Ascending aorta (tissue), 2 donors: ENCODE measurements at places on chromosomes 1 and 21.

GRCh38 chr1:156390469-156391365 lies 21.7 kb downstream of the RHBG start:
- H3K36me3 ChIP-seq = no peaks in the 10 kb centered on the region
- DNase-seq = no peak
- H3K4me1 ChIP-seq = no peaks in the 10 kb centered on the region

DNA sequence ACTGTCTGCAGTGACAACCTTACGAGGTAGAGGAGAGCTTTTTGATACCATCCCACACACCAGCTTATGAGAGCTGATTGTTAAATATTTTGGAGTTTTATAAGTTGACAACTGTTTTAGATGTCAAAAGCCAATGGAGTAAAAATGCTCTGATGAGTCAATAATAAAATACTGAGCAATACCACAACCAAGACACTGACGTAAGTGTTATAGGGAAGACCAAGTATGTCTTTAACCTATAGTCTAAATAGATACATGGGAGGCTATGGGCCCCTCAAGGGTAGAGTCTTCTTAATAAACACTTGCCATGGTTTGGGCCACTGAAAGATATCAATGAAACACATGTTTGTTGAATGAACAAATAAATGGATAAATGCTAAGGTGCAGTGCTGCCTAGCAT lies 49.2 kb downstream of the DUSP10 start:
- no peaks in the 10 kb centered on the region for H3K4me1 ChIP-seq
- H3K27me3 ChIP-seq = no peaks in the 10 kb centered on the region
- DNase-seq = no peak
- H3K27ac ChIP-seq = no peak overlapping the region

DNA sequence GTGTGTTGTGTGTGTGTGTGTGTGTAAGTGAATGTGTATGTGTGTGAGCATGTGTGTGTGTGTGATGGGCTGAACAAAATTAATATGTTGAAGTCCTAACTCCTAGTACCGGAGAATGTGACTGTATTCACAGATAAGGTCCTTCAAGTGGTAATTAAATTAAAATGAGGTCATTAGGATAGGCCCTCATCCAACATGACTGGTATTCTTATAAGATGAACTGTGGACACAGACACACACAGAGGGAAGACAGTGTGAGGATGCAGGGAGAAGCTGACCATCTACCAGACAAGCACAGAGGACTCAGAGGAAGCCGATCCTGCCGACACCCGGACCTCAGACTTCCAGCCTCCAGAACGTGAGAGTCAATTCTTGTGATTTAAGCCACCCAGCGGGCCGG lies 91.2 kb upstream of the PGBD5 start:
- H3K4me1 ChIP-seq = no peaks in the 10 kb centered on the region
- DNase-seq = no peak
- no peaks in the 10 kb centered on the region for H3K36me3 ChIP-seq
- no peak overlapping the region for H3K27ac ChIP-seq

- H3K4me1 ChIP-seq = no peaks in the 10 kb centered on the region
- H3K27me3 ChIP-seq = no peaks in the 10 kb centered on the region
- no peaks in the 10 kb centered on the region for H3K36me3 ChIP-seq
- no peak overlapping the region for H3K27ac ChIP-seq
These were observed 148.4 kb downstream of the COP1 start for GRCh38 chr1:176058686-176059085.

DNA sequence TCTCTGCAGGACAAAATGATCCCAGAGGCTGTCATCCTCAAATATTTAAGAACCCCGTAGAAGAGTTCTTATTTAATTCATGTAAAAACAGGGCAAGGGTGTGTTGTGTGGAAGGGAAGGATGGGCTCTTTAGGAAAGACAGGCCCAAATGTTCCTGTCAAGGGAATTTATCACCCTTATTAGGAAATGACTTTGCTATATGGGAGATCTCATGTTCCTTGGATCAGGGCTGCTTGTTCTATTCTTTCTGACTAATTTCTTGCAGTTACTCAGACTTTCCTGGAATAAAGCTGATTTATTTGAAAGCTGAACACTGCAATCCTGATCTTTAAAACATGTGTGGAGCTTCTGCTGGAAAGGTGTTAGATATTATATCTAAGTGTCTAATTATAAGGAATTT lies 72.8 kb downstream of the SELENOF start:
- H3K27ac ChIP-seq = no peak overlapping the region
- no peaks in the 10 kb centered on the region for H3K36me3 ChIP-seq
- no peaks in the 10 kb centered on the region for H3K4me1 ChIP-seq
- DNase-seq = no peak
- no peak overlapping the region for H3K4me3 ChIP-seq
- no peaks in the 10 kb centered on the region for H3K27me3 ChIP-seq

- no peaks in the 10 kb centered on the region for H3K36me3 ChIP-seq
- H3K4me3 ChIP-seq = no peak overlapping the region
- no peaks in the 10 kb centered on the region for H3K27me3 ChIP-seq
- no peaks in the 10 kb centered on the region for H3K4me1 ChIP-seq
These were observed 174.8 kb upstream of the CHODL start for GRCh38 chr21:18069875-18070274.

DNA sequence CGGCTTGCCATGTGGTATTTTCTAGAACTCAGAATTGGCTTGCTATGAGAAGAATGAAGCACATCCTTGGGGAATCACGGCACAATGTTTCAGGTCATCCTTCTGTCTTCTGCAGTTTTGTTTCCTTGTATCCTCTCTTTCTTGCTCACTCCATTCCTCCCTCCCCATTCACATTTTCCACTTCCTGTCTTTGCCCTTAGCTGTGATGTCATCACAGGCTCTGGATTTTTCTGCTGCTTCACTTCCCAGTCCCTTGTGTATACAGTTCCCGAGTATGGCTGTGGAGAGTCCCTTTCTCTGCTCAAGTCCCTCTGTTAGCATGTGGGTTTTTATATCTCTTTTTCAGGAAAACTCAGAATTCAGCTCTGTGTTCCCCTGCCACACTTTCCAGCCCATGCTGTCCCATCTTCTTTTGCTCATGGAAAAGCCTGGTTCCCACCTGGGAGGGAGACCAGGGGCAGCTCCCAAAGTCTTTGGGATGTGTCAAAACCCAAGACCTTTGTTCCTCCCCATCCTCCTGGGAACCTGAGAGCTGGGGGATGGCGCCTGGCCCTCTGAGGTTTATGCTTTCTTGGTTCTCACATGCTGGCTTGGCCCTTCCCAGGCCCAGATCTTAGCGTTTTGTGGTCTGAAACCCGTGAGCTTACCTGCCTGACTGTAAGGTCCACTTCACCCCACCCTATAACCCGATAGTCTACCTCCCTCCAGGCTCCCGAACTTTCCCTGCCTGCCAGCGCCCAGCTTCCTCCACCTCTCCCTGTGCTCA lies 4.8 kb upstream of the RGS16 start:
- no peak overlapping the region for H3K4me3 ChIP-seq
- DNase-seq = no peak
- no peak overlapping the region for H3K27ac ChIP-seq
- H3K36me3 ChIP-seq = no peaks in the 10 kb centered on the region
- H3K27me3 ChIP-seq = no peaks in the 10 kb centered on the region
- H3K4me1 ChIP-seq = peaks cover under 1% of the 10 kb centered on the region

- no peaks in the 10 kb centered on the region for H3K36me3 ChIP-seq
- no peaks in the 10 kb centered on the region for H3K4me1 ChIP-seq
- H3K4me3 ChIP-seq = peak overlapping the region; percentile 25
- H3K27me3 ChIP-seq = no peaks in the 10 kb centered on the region
- peak; percentile 33 for DNase-seq
These were observed 207.4 kb upstream of the RUNX1 start for GRCh38 chr21:35256468-35256988.

DNA sequence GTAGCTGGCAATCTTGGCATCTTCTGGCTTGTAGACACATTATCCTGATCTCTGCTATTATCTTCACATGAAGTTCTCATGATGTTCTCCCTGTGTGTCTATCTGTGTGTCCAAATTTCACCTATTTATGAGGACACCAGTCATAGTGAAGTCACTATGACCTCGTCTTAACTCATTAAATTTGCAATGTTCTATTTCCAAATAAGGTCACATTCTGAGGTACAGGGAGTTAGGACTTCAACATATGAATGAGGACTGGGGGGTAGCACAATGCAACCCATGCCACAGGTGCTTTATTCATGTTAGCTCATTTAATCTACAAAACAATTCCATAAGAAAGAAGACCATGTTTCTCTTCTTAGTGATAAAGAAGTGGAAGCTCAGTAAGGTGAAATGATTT lies 206.2 kb upstream of the C8B start:
- no peak overlapping the region for H3K4me3 ChIP-seq
- H3K27me3 ChIP-seq = no peaks in the 10 kb centered on the region
- no peaks in the 10 kb centered on the region for H3K36me3 ChIP-seq
- H3K27ac ChIP-seq = no peak overlapping the region

GRCh38 chr1:41622859-41623732 lies 138.6 kb upstream of the EDN2 start:
- no peak overlapping the region for H3K4me3 ChIP-seq
- peaks cover 4% of the 10 kb centered on the region for H3K4me1 ChIP-seq
- DNase-seq = no peak
- no peaks in the 10 kb centered on the region for H3K27me3 ChIP-seq
